Spleen (tissue), 13 donors: ENCODE measurements at places on chromosomes 5 and 9. TPM values are rescaled to one million over a fixed set of nuclear protein-coding genes. Genes with fewer than 3 reads are reported as not detected.

GRCh38 chr9:95382433-95382832 lies 64.9 kb upstream of the FANCC start:
- no peak overlapping the region for H3K27ac ChIP-seq
- no peak for DNase-seq
- no peaks in the 10 kb centered on the region for H3K36me3 ChIP-seq
- no peaks in the 10 kb centered on the region for H3K4me1 ChIP-seq

- no peaks in the 10 kb centered on the region for H3K36me3 ChIP-seq
- H3K27ac ChIP-seq, result no peak overlapping the region
- DNase-seq, result no peak
- no peak overlapping the region for H3K4me3 ChIP-seq
- H3K27me3 ChIP-seq, result no peaks in the 10 kb centered on the region
- H3K4me1 ChIP-seq, result no peaks in the 10 kb centered on the region
These were observed 245.4 kb downstream of the RAB3C start for GRCh38 chr5:58828258-58828657.

DNA sequence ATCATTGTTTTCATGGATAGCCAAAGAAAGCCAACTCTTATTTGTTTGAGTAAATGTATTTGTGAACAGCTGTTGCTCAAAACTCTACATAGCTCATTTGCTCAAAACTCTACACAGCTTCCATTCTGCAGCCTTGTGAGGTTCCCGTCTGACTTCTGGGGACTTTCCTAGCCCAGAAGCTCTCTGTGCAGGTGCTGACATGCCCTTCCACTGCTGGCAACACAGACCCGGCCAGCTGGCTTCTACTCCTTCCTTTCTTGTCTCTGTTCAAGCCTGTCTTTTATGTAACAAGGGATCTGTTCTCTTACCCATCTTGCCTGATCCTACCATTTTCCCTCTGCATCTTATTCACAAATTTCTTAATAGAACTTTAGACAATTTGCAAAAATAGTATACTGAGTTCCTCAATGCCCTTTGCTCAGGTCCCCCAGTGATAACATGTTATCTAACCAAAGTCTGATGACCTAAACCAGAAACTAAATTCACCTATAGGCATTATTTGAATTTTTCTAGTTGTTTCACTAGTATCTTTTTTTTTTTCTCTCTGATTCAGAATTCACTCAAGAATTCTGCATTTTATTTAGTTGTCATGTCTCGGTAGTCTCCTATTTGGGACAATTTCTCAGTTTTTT lies 556.5 kb upstream of the SEMA6A start:
- no peak overlapping the region for H3K4me3 ChIP-seq
- H3K27me3 ChIP-seq, result no peaks in the 10 kb centered on the region
- no peak for DNase-seq
- no peaks in the 10 kb centered on the region for H3K4me1 ChIP-seq

- no peak for DNase-seq
- no peaks in the 10 kb centered on the region for H3K27me3 ChIP-seq
- no peaks in the 10 kb centered on the region for H3K36me3 ChIP-seq
- H3K4me1 ChIP-seq, result peaks cover 19% of the 10 kb centered on the region
- peak overlapping the region; percentile 24 for H3K27ac ChIP-seq
These were observed 6.0 kb downstream of the PCDH12 start for GRCh38 chr5:141952020-141952419.

GRCh38 chr5:61023131-61023530 lies 78.1 kb downstream of the NDUFAF2 start:
- H3K4me3 ChIP-seq, result no peak overlapping the region
- H3K27ac ChIP-seq, result no peak overlapping the region
- H3K27me3 ChIP-seq, result no peaks in the 10 kb centered on the region
- no peak for DNase-seq
- no peaks in the 10 kb centered on the region for H3K36me3 ChIP-seq

GRCh38 chr5:76960004-76960625 lies 7.3 kb downstream of the CRHBP start:
- peaks cover 18% of the 10 kb centered on the region for H3K36me3 ChIP-seq
- DNase-seq, result no peak
- H3K27me3 ChIP-seq, result no peaks in the 10 kb centered on the region
- no peak overlapping the region for H3K4me3 ChIP-seq
- peak overlapping the region; percentile 59 for H3K27ac ChIP-seq

DNA sequence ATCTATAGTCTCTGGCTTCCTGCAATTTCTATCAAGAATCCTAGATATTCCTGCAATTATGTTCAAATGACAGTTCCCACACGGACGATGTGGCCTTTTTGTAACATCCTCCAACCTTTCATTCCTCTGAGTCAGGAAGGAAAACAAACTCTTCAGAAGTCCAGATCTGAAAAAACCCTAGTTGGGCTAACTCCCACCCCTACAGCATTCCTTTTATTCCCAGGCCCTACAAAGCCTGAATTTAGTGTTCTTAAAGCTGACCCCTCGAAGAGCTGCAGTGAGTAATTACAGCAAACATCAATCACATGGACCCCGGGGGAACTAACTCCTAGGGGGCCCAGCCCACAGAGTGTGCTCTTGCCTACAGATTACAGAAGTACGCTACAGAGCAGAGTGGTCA lies 99.7 kb downstream of the SERINC5 start:
- no peaks in the 10 kb centered on the region for H3K4me1 ChIP-seq
- H3K4me3 ChIP-seq, result no peak overlapping the region
- no peak for DNase-seq
- no peak overlapping the region for H3K27ac ChIP-seq

GRCh38 chr9:80839821-80840675 lies 849.3 kb downstream of the TLE1 start:
- no peaks in the 10 kb centered on the region for H3K27me3 ChIP-seq
- no peak overlapping the region for H3K27ac ChIP-seq
- H3K4me1 ChIP-seq, result no peaks in the 10 kb centered on the region
- H3K36me3 ChIP-seq, result no peaks in the 10 kb centered on the region
- H3K4me3 ChIP-seq, result no peak overlapping the region

GRCh38 chr9:127883959-127884358 lies 6.5 kb upstream of the AK1 start:
- H3K36me3 ChIP-seq, result peaks cover 43% of the 10 kb centered on the region
- no peak overlapping the region for H3K27ac ChIP-seq
- no peak overlapping the region for H3K4me3 ChIP-seq

DNA sequence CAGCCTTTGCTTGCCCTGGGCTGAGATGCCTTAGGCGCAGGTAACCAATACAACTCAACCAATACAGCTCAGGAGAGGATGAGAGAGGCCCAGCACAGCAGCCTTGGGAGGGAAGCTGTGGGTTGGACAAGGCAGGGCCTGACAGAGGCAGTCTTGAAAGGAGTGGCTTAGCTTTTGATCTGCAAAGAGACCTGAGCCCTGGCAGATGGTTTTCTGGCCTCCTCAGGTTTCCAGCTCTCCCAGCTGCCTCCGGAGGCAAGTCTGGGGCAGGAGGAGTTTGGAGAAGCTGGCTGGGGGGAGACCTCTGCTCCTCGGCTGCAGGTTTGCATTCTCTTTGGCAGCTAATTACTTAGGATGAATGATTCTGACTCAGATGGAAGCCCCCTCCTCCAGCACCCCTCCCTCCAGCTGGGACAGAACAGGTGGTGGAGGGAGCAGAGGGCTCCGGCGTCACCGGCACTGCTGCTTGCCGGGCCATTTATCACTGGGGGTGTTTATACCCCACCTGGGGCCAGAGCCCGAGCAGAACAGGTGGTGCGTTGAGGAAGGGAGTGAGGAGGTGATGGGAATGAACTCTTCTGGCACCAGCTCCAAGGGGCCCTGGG lies 50.8 kb downstream of the TSPAN17 start:
- H3K36me3 ChIP-seq, result no peaks in the 10 kb centered on the region
- no peak overlapping the region for H3K4me3 ChIP-seq
- H3K27ac ChIP-seq, result no peak overlapping the region
- H3K27me3 ChIP-seq, result peaks cover 35% of the 10 kb centered on the region
- no peak for DNase-seq

DNA sequence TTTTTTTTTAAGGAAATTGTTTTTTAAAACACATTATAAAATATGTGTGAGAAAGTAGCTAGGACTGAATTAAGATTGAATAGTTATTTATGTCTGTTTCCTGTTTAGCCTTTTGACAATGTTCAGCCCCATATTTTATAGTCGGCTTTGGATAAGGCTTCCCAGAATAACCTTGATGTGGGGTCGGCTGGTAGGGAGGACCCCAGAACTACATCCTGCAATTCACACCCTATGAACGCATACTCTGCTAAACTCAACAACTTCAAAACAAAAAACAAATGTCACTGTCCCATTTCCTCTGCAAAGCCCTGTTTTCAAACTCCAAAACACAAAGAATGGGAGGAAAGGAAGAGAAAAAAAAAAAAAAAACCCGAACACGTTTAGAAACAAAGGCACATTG lies 63.1 kb downstream of the ARL15 start:
- peaks cover 20% of the 10 kb centered on the region for H3K4me1 ChIP-seq
- DNase-seq, result no peak
- no peaks in the 10 kb centered on the region for H3K27me3 ChIP-seq
- no peaks in the 10 kb centered on the region for H3K36me3 ChIP-seq
- peak overlapping the region; percentile 35 for H3K27ac ChIP-seq

GRCh38 chr5:154779105-154779504 lies 23.9 kb downstream of the LARP1 start:
- H3K36me3 ChIP-seq, result peaks cover 9% of the 10 kb centered on the region
- H3K27me3 ChIP-seq, result no peaks in the 10 kb centered on the region
- peaks cover 100% of the 10 kb centered on the region for H3K4me1 ChIP-seq
- DNase-seq, result no peak
- no peak overlapping the region for H3K4me3 ChIP-seq

DNA sequence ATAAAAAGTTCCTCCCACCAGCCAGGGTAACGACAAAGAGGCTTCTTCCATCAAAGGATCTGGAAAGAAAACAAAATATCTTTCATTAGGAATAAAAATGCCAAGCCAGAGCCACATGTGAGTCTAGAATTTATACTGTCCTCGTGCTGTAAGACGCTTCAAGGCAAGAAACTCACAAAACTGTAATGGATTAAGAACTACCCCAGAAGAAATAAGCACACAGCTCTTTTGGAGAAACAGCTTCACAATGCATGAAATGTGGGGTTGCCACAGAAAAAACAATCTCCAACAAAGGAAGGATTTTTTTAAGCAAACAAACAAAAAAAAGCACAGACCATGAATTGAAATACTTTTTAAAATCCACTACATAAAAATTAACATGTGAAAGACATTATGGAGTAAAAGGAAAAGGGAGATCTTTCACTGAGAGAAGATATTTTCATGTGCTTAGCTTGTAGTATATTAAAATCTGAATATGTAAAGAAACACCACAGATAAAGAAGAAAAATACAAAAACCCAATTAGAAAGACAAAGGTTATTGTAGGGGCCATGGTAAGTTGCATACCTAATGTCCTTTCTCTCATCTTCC lies 140.5 kb upstream of the NFIL3 start:
- no peaks in the 10 kb centered on the region for H3K4me1 ChIP-seq
- no peaks in the 10 kb centered on the region for H3K36me3 ChIP-seq
- no peak for DNase-seq
- no peak overlapping the region for H3K27ac ChIP-seq
- H3K27me3 ChIP-seq, result peaks cover 12% of the 10 kb centered on the region
- H3K4me3 ChIP-seq, result no peak overlapping the region

DNA sequence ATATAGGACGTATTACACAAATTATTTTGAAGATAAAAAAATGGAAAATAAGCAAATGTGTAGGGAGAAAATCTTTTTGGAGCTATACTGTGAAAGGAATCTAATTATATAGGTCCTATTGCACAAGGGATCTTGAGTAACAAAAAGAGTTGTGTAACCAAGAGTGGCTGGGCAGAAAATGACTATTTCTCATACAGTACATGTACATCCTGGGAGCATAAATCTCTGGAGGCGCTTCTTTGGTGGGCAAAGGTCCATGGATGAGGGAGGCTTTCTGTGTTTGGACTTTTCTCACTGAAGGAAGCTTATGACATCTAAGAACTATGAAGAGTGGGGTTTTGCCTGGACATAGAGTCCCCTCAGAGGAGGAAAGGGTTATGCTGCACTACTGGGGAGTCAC lies 29.8 kb downstream of the ANKS6 start:
- no peaks in the 10 kb centered on the region for H3K4me1 ChIP-seq
- no peak overlapping the region for H3K27ac ChIP-seq
- no peak for DNase-seq
- no peaks in the 10 kb centered on the region for H3K27me3 ChIP-seq

GRCh38 chr9:34507556-34507955 lies 15.2 kb downstream of the ENHO start:
- no peak for DNase-seq
- no peak overlapping the region for H3K27ac ChIP-seq
- H3K4me3 ChIP-seq, result no peak overlapping the region
- no peaks in the 10 kb centered on the region for H3K27me3 ChIP-seq
- no peaks in the 10 kb centered on the region for H3K36me3 ChIP-seq

GRCh38 chr9:128911529-128912035 lies 9.2 kb upstream of the PHYHD1 start:
- no peak overlapping the region for H3K4me3 ChIP-seq
- H3K27me3 ChIP-seq, result no peaks in the 10 kb centered on the region
- peak overlapping the region; percentile 75 for H3K27ac ChIP-seq
- H3K36me3 ChIP-seq, result peaks cover 40% of the 10 kb centered on the region
- DNase-seq, result peak; percentile 77
- H3K4me1 ChIP-seq, result peaks cover 53% of the 10 kb centered on the region

DNA sequence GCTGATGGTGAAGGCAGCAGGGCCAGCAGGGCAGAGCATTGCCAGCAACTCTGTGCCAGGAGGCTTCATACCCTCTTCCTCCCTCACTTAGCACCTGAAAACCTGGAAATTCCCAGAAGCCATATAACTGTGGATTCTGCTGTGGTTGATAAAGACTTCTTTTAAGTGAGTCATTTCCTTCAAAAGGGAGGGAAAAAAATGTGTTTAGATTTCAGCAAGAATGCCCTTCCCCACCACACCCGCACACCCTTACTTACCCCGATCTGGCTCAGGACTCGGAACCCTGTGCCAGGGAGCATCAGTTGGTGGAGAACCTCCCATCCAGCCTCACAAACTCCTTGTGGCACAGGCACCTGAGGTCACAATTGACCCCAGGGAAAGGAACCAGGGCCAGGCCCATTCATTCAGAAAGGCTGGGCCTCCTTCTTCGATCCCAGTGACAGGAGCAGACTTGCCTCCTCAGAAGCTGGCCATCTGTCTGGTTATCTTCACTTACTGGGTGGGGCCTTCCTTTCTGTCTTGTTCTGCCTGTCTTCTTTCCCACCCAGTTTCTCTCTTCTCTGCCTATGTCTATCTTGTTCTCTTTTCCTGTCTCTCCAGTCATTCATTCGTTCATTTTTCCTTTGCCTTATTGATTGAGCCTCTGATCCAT lies 62.6 kb downstream of the PLAC8L1 start:
- H3K27me3 ChIP-seq, result no peaks in the 10 kb centered on the region
- no peaks in the 10 kb centered on the region for H3K36me3 ChIP-seq
- H3K4me1 ChIP-seq, result peaks cover 3% of the 10 kb centered on the region
- no peak overlapping the region for H3K4me3 ChIP-seq
- no peak overlapping the region for H3K27ac ChIP-seq

- H3K4me1 ChIP-seq, result no peaks in the 10 kb centered on the region
- no peak overlapping the region for H3K4me3 ChIP-seq
- no peak for DNase-seq
- no peaks in the 10 kb centered on the region for H3K36me3 ChIP-seq
- no peak overlapping the region for H3K27ac ChIP-seq
These were observed 34.7 kb upstream of the IDNK start for GRCh38 chr9:83588256-83588655.

GRCh38 chr9:431701-432100 lies 217.0 kb downstream of the DOCK8 start:
- H3K27me3 ChIP-seq, result no peaks in the 10 kb centered on the region
- H3K4me1 ChIP-seq, result no peaks in the 10 kb centered on the region
- H3K36me3 ChIP-seq, result peaks cover 100% of the 10 kb centered on the region
- DNase-seq, result no peak
- no peak overlapping the region for H3K27ac ChIP-seq

The HSD17B3 gene
- not detected for total RNA-seq

The IL13 gene
- total RNA-seq, result not detected

The TEX48 gene
- total RNA-seq, result not detected

The GZMA gene
- total RNA-seq, result 19.8 TPM
